ENCODE measurements at places on chromosomes 1 and 21.

- DNase-seq: no peak
Observed at GRCh38 chr1:59549903-59550302, 253.0 kb downstream of the FGGY start.

DNA sequence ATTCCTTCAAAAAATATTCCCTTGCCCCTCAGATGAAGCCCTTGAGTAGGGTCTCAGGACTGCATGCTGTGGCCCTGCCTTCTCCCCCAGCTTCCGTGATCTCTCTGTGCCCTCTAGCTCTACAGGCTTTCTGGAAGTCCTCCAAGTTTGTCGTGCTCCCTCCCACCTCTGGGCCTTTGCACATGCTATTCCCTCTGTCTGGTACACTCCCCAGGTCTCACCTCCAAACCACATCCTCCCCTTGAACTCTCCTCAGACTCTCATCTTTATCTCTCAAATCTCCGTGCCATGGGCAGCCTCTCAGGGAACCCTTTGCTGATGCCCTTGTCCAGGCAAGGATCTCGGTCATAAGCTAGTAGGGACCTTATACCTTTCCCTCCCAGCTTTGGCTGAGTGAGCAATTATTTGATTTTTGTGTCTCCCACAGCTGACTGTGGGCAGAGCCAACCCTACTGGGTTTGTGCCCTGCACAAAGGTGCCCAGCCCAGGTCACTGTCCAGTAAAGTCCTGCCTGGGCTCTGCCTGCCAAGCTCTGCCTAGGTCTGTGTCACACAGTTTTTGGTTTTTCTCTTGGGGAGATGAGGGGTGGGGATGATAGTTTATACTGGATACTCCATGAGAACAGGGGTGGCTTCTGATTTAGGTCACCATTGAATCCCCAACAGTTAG lies 188.1 kb downstream of the ZNF281 start:
- no peak for DNase-seq

- peak; percentile 74 for DNase-seq
Observed at GRCh38 chr1:167221126-167221737, 546 bp downstream of the POU2F1 start.

DNA sequence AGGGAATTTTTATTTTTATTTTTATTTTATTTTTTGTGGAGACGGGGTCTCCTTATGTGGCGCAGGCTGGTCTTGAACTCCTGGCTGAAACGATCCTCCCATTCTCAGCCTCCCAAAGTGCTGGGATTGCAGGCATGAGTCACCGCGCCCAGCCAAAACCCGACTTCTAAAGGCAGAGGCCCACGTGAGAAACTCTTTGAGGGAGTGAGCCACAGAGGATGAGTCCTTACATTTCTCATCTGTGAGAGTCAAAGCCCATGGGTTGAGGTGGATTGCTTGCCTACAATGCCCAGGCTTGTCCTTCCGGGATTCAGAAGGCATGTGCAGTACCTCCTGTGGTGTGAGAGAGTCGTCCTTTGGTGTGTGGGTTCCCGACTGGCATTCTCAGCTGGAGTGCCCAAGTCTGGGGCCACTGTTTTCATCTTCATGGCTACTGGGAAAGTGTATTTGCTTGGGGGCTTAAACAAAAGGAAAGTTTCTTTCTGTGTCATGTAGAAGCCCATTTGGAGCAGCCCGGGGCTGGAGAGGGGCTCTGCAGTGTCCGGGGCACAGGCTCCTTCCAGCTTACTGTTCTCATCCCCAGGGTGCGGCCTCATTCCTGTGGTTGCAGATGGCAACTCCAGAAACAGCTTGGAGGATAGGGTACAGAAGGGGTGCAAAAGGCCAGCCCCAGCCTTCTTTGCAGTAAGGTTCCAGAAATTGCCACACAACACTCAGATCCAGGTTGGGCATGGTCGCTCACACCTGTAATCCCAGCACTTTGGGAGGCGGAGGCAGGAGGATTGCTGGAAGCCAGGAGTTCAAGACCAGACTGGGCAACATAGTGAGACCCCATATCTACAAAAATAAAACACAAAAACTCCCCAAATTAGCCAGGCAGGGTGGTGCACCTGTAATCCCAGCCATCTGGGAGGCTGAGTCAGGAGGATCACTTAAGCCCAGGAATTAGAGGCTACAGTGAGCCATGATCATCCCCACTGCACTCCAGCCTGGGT lies 29.4 kb upstream of the CSF3R start:
- no peak for DNase-seq

DNA sequence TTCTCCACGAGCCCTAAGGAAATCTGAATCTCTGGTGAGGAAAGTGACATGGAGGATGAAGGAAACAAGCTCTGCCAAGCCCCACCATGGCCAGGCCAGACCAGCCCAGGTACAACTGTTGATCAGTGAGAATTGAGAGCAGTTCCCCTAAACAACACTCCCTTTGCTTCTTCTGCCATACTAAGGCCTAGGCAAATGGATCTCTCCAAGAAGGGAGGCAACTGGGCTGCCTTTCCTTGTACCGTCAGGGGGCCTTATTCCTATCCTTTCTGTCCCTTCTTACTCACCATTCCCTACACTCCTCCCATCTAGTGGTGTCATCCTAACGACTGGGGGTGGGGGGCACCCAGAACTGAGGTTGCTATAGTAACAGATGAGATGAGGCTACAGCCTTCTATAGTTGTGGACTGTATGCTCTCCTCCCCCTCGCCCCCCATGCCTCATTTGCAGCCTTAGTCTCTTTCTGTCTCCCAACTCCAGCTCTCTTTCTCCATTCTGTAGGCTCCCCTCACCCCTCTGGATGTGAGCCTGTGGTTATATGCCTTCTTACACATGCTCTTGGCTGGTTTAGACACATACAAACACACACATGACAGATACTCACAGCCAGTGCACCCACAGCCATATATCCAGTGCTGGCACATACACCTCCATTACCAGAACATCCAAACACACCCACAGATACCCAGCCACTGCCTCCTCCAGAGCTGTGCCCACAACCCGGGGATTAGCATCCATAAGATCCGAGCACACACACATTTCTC lies 3.6 kb downstream of the PEA15 start:
- DNase-seq: no peak

DNA sequence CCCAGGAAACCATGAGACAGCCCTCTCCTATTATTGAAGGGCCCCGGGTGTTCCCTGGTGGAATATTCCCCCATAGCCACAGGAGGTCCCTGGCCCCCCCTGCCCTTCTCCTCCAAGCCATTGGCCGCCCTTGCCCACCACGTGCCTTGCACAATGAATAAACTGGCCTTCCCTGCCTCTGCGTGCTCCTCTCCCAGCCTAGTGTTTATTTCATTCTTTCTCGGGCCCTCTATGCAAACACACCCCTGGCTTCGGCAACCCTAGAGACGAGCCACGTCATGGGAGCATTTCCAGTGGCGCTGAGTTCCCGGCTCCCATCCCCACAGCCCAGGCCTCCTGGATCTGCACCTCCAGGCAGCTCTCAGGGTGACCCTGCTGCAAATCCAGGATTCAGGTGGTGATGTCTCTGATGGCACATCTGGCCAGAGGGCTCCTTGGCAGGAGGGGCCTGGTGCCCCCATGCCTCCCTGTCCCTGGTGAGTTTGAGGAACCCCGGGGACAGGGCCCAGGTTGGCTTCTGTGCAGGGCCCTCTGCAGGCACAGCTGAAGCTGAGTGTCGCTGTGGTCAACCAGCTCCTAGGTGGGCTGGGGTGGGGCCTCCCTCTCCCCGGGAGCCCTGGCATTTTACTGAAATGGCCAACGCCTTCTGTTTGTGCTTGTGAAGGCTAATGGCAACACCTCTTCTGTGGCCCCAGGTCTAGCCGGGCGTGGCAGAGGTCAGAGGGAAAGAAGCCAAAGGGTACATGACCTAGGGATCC lies 6.2 kb downstream of the KRTAP10-12 start:
- peak; percentile 79 for DNase-seq

DNA sequence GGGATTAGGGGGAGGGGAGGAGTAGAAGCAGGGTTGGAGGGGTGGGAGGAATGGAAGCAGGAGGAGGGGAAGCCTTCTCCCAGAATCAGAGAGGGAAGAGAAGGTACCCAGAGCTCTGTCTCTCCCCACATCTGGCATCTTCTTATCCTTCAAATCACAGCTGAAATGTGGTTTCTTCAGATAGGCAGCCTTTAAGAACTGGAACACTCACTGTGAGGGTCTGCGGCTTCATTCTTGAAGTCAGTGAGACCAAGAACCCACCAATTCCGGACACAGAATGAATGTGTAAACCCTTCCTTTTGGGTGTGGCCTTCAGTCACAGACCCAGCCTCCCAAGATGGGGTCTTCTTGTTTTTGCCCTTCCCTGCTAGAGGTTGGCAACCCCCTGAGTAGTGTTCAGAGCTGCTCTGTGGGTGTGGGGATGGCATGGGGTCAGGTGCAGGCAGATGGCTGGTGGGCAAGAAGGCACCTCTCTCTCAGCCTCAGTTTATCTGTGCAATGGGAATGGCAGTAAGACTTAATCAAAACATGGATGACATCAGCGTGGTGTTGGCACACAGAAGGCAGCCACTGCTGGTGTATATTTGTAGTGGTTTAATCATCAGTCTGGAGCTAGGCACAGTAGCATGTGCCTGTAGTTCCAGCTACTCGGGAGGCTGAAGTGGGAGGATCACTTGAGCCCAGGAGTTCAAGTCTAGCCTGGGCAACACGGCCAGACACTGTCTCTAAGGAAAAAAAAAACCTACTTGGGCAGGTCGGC lies 7.2 kb downstream of the FAAH start:
- peak; percentile 85 for DNase-seq

DNA sequence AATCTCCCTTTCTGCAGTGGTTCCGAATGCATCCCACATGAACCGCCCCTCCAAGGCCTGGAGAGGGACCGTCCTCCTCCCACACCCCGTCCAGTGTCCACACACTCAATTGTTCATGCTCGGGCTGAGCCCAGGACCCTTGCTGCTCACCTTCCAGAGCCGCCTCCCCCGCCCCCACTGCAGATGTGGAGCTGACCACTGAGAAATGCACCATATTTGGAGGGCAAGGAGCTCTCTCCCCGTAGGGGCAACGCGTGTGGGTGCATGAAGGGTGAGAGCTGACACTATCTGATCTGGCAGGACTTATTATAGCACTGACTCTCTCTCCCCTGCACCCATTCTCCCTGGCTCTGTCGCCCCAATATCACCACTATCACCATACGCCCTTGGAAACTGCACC lies 4.0 kb upstream of the S100A3 start:
- DNase-seq: no peak

DNA sequence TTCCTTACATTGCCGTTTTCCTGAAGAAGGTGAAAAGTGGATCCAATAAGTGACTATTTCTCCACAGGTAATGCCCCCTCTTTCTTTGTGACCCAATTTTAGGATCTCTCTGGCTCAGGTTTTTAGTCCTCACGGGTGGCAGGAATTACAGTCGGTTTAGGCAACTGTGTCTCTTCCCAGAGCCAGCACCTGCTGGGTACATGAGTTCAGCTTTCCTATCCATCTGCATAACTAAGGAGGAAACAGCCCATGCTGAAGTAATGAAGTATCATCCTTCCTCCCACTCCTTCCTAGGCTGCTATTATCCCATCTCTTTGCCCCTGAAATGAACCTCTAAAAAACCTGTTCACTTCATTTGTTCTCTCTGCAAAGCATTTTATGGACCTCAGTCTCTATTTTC lies 544.6 kb downstream of the NEGR1 start:
- no peak for DNase-seq

DNA sequence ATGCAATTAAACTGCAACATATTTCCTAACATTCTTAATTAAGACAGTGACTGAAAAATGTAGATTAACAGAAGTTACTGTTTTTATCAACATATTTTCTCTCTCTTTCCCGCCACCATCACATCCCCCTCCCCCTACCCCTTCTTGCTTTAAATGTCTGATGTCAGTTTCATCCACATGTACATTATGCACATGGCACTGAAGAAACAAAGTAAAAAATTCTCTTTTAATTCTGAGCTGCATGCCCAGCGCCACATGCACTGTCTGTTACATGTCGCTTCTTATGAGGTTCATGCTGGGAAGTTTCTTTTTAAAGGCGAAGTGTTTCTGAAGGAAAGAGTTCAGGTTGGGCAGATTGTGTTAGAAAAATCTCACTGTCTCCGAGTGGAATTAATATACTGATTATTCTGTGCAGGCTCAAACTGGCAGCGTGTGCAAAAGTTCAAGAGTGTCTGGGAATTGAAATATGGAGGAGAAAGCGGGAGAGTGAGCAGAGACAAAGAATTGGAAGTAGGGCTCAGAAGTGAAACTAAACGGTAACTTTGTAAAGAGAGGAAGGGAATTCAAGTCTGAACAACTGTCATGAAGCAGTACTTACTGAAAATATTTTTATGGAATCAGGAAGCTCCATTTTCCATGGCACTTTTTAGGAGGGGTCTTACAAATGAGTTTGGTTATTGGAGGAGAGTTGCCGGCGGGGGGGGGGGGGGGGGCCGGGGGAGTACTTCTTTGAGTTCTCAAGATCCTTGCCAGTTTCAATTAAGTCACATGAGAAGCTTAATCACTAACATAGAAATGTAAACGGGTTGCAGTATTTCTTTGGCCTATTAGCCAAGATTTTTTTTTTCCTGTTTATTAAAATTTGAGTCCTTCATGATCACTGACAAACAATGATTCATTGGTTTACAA lies 217.6 kb downstream of the SDCCAG8 start:
- DNase-seq: peak; percentile 66

- DNase-seq: peak; percentile 75
Observed at GRCh38 chr1:107936498-107937481, 28.2 kb downstream of the VAV3 start.

DNA sequence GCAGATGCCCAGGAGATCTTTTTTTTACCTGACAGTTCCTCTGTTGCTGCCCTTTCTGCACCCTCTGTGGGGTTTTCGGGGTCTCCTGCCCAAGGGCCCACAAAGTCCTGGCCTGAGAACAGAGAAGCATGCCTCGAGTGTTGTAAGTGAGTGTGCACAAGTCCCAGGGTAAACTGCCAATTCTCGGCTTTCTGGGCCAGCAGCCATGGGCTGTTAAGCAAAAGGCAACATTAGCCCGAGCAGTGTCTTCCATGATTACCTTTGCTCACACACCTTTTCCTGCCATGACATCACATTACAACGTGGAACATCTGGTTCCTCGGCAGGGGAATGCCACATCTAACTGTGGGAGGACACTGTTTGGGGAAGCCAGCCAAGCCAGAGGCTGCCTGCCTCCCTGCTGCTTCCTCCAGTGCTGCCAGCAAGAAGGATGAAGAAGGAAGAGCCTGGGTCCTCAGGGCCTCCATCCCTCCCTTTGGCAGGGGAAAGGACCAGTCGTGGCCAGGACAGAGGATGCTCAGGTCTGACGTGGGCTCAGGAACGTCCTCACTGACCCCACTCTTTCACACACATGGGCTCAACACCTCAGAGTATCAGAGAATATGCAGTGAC lies 485.9 kb downstream of the OMA1 start:
- no peak for DNase-seq

DNA sequence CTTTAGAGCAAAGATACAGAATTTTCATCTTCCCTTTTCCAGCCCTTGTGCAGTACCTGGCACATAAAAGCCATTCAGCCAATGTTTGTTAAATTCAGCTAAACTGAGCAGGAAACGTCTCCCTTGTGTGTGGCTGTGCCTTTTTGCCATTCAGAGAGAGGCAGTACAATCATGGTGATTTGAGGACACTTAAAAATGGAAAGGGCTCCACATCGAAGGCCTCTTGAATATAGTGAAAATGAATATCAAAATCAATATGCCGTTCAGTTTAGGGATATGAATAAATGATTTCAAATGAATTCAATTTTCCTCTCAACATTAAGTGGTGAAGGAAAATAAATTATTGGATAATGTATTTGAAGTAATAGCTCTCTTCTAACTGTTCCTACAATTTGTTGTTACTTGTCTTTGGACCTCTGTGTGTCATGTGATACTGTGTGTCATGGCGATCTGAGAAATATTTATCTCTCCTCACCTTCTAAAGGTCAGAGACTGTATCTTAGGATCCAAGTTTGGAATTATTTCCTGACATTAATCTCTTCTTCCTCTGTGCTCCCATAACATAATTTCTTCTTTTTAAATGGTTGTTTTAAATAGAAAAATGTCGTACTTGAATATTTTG lies 355.6 kb upstream of the ST6GALNAC5 start:
- no peak for DNase-seq

Measured in osteoblast (primary cell).